ENCODE measurements at places on chromosomes 3 and 15. TPM values are rescaled to one million over a fixed set of nuclear protein-coding genes. Genes with fewer than 3 reads are reported as not detected.

The GPR62 gene
- total RNA-seq = not detected

The ZNF860 gene
- total RNA-seq = 4.2 TPM

The CFAP92 gene
- 1.4 TPM for total RNA-seq

The ZBBX gene
- total RNA-seq = not detected

The GPR87 gene
- total RNA-seq = 2.6 TPM

The REC114 gene
- not detected for total RNA-seq

The LMAN1L gene
- 0.15 TPM for total RNA-seq

The SHC4 gene
- 0.16 TPM for total RNA-seq

The CCR1 gene
- total RNA-seq = 9.2 TPM

The B4GALT4 gene
- 14.1 TPM for total RNA-seq

The PRICKLE2 gene
- total RNA-seq = 72.5 TPM

The CATSPER2 gene
- total RNA-seq = 10.2 TPM

The HGD gene
- total RNA-seq = 5.1 TPM

The IL20RB gene
- total RNA-seq = 1.6 TPM

The RLBP1 gene
- total RNA-seq = not detected

The CCDC66 gene
- total RNA-seq = 67.0 TPM

GRCh38 chr15:83380682-83381081 is 66.5 kb upstream of the SH3GL3 start:
- no peak overlapping the region for H3K27ac ChIP-seq
- H3K4me3 ChIP-seq = no peak overlapping the region
- no peaks in the 10 kb centered on the region for H3K36me3 ChIP-seq

- H3K4me3 ChIP-seq = no peak overlapping the region
- no peak overlapping the region for H3K27ac ChIP-seq
- no peaks in the 10 kb centered on the region for H3K4me1 ChIP-seq
- no peaks in the 10 kb centered on the region for H3K36me3 ChIP-seq
- DNase-seq = no peak
Observed at GRCh38 chr3:13927295-13927694, 47.4 kb upstream of the WNT7A start.

DNA sequence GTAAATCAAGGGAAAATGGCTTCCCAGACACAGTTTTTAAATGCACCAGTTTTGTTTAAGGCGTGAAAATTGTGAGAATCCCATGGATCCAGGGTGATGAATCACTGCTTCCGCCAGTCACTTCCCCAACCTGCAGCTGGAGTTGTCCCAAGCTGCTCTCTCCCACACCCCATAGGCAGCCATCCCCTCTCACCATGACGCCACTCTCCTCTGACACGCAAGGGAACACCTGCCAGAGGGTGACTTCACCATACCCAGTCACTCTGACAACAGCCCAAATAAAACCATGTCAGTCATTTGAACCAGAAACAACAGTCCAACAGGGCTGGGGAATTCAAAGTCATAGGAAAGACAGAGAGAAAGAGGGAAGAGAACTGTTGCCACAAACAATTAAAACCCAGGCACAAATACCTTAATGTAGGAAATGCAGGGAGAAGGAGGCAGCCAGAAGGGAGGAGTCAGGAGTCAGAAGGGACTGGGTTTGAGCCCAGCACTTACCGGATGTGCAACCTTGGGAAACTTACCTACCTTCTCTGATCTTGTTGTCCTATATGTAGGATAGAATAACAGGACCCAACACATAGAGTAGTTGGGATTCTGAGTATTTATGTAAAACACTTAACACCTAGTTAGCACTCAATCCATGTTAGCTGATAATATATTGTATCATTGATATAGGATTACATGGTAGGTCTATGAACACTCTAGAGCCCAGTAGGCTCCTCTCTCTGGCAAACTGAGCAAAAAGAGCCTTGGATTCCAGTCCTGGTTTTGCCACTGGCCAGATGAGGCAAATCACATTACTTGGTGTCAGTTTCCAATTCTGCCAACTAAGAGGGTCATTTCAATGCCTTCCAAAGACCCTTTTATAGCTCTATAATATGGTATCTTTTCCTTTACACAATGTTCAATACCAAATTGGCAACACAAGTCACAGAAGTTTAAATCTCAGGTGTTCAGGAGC is 326.3 kb upstream of the ICE2 start:
- no peaks in the 10 kb centered on the region for H3K27me3 ChIP-seq
- H3K36me3 ChIP-seq = no peaks in the 10 kb centered on the region
- no peak overlapping the region for H3K27ac ChIP-seq

GRCh38 chr15:83108266-83109219 is 1.1 kb downstream of the TM6SF1 start:
- H3K36me3 ChIP-seq = no peaks in the 10 kb centered on the region
- DNase-seq = peak; percentile 30
- peaks cover 4% of the 10 kb centered on the region for H3K4me1 ChIP-seq
- peak overlapping the region; percentile 73 for H3K4me3 ChIP-seq
- H3K27me3 ChIP-seq = no peaks in the 10 kb centered on the region

DNA sequence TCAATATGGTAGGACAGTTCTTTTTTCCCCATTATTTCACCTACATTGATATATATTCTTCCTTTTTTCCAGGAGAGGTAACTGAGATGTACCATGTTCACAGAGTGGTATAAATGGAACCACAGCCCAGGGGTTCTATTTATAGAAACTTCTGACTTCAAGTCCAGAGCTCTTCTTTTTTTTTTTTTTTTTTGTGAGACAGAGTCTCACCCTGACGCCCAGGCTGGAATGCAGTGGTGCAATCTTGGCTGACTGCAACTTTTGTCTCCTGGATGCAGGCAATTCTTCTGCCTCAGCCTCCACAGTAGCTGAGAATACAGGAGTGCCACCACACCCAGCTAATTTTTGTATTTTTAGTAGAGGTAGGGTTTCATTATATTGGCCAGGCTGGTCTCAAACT is 267.1 kb upstream of the TPRG1 start:
- no peak overlapping the region for H3K27ac ChIP-seq
- no peak for DNase-seq
- H3K4me3 ChIP-seq = no peak overlapping the region
- no peaks in the 10 kb centered on the region for H3K36me3 ChIP-seq
- no peaks in the 10 kb centered on the region for H3K27me3 ChIP-seq

- no peaks in the 10 kb centered on the region for H3K36me3 ChIP-seq
- peak overlapping the region; percentile 7 for H3K4me3 ChIP-seq
- no peak for DNase-seq
- no peaks in the 10 kb centered on the region for H3K27me3 ChIP-seq
Observed at GRCh38 chr15:100114571-100114970, 227.2 kb downstream of the ADAMTS17 start.

DNA sequence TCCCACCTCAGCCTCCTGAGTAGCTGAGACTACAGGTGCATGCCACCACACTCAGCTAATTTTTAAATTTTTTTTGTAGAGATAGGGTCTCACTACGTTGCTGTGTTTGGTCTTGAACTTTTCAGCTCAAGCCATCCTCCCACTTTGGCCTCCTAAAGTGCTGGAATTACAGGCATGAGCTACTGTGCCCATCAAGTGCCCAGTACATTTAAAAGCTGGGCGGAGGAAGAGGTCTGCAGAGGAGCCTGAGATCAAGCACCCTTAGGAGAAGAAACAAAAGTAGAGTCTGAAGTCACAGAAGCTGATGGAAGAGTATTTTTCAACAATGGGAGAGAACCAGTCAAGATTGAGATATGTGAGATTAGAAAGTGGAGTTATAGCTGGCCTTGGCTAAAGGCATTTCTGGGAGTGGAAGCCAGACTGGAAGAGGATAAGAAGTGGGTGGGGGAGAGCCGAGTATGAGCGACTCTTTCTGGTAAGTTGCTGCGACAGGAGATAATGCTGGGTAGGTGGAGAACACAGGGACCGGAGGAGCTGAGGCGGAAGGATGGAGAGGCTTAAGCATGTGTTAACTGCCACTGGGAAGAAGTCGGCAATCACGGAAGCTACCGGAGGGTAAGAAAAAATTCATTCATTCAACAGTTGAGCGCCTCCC is 782 bp upstream of the IREB2 start:
- peaks cover 11% of the 10 kb centered on the region for H3K4me1 ChIP-seq
- H3K27ac ChIP-seq = peak overlapping the region; percentile 96

GRCh38 chr3:8095724-8096123 is 405.9 kb upstream of the LMCD1 start:
- no peaks in the 10 kb centered on the region for H3K27me3 ChIP-seq
- H3K4me3 ChIP-seq = no peak overlapping the region
- no peaks in the 10 kb centered on the region for H3K36me3 ChIP-seq
- H3K27ac ChIP-seq = no peak overlapping the region
- no peak for DNase-seq

DNA sequence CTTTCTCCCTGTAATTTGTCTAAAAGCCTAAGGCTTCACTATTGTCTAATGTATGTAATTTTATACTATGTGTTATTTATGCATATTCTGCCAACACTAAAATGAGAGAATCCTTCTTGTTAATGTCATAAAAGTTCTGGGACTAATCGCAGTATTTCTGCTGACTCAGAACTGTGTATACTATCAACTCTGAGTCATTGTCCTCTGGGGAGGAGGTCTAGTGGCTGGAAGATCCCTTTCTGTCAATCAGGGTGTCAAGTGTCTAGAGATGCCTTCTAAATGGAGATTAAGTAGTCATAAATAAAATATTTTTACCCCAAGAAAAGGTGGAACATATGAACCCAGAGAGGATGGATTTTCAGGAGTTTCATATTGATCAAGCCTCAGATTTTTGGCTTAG is 473.4 kb downstream of the AGBL1 start:
- DNase-seq = no peak
- H3K36me3 ChIP-seq = no peaks in the 10 kb centered on the region
- H3K27ac ChIP-seq = no peak overlapping the region
- no peak overlapping the region for H3K4me3 ChIP-seq
- H3K27me3 ChIP-seq = no peaks in the 10 kb centered on the region
- no peaks in the 10 kb centered on the region for H3K4me1 ChIP-seq

GRCh38 chr3:46607603-46608028 is 4.7 kb upstream of the FAM240A start:
- H3K27ac ChIP-seq = no peak overlapping the region
- no peaks in the 10 kb centered on the region for H3K27me3 ChIP-seq
- H3K36me3 ChIP-seq = no peaks in the 10 kb centered on the region
- no peak for DNase-seq
- no peaks in the 10 kb centered on the region for H3K4me1 ChIP-seq

GRCh38 chr3:172038798-172039435 is 461 bp upstream of the FNDC3B start:
- no peaks in the 10 kb centered on the region for H3K36me3 ChIP-seq
- H3K27ac ChIP-seq = peak overlapping the region; percentile 96

- no peaks in the 10 kb centered on the region for H3K27me3 ChIP-seq
- no peak overlapping the region for H3K27ac ChIP-seq
- DNase-seq = no peak
- no peaks in the 10 kb centered on the region for H3K4me1 ChIP-seq
- H3K4me3 ChIP-seq = no peak overlapping the region
Observed at GRCh38 chr15:31801152-31801551, 229.2 kb upstream of the CHRNA7 start.

GRCh38 chr3:191426311-191426710 is 34.7 kb upstream of the PYDC2 start:
- H3K4me1 ChIP-seq = no peaks in the 10 kb centered on the region
- no peak overlapping the region for H3K4me3 ChIP-seq

DNA sequence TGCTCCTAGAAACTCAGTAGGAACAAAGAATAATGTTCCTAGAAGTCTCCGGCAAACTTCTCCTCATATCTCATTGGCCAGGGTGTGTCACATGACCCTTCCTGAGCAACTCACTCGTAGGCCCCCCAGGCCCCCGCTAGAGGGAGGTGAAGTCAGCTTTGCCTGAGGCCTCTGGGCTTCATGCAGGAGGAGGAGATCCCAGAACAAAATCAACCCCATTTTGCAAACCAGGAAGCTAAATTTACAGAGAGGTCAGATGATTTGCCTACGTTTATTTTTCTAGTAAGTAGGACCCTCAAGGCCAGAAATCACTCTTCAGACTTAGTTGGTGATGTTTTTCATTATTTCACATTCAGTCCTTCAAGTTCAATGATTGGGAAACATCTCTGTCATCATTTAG is 99.1 kb downstream of the SSR3 start:
- no peak for DNase-seq
- H3K4me3 ChIP-seq = no peak overlapping the region
- no peaks in the 10 kb centered on the region for H3K36me3 ChIP-seq
- H3K4me1 ChIP-seq = no peaks in the 10 kb centered on the region

- no peaks in the 10 kb centered on the region for H3K27me3 ChIP-seq
- H3K4me1 ChIP-seq = no peaks in the 10 kb centered on the region
- no peak for DNase-seq
- no peak overlapping the region for H3K27ac ChIP-seq
Observed at GRCh38 chr3:14570089-14570488, 29.9 kb upstream of the GRIP2 start.

- H3K27ac ChIP-seq = peak overlapping the region; percentile 94
- DNase-seq = no peak
- no peaks in the 10 kb centered on the region for H3K36me3 ChIP-seq
- no peaks in the 10 kb centered on the region for H3K4me1 ChIP-seq
- H3K27me3 ChIP-seq = no peaks in the 10 kb centered on the region
- peak overlapping the region; percentile 81 for H3K4me3 ChIP-seq
Observed at GRCh38 chr3:99875581-99875928, 57.9 kb downstream of the CMSS1 start.

GRCh38 chr15:80154336-80154735 is 1.5 kb downstream of the FAH start:
- H3K4me1 ChIP-seq = no peaks in the 10 kb centered on the region
- H3K36me3 ChIP-seq = no peaks in the 10 kb centered on the region
- H3K27ac ChIP-seq = no peak overlapping the region
- DNase-seq = no peak
- H3K4me3 ChIP-seq = peak overlapping the region; percentile 90

GRCh38 chr3:138362538-138362937 is 14.2 kb downstream of the MRAS start:
- peaks cover 2% of the 10 kb centered on the region for H3K27me3 ChIP-seq
- no peaks in the 10 kb centered on the region for H3K36me3 ChIP-seq
- peaks cover 15% of the 10 kb centered on the region for H3K4me1 ChIP-seq
- peak overlapping the region; percentile 8 for H3K27ac ChIP-seq
- H3K4me3 ChIP-seq = no peak overlapping the region
- no peak for DNase-seq

GRCh38 chr15:48861813-48862431 is 16.0 kb upstream of the EID1 start:
- no peak overlapping the region for H3K4me3 ChIP-seq
- no peak for DNase-seq
- no peaks in the 10 kb centered on the region for H3K4me1 ChIP-seq
- no peak overlapping the region for H3K27ac ChIP-seq

DNA sequence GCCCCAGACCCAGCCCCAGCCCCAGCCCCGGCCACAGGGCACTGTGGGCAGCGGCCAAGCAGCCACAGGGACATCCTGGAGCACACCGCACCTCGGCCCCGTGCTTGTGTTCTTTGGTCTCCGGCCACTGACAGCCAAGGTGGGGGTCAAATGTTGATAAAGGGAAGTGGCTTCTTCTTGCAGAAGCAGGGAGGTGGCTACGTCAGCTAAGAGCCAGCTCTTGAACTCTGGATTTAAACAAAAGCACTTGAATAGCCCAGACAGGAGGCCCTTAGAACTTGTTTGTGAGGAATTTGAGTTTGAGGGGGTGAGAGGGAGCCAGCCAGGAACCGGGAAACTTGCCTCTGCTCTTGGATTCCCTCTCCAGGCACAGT is 135.8 kb upstream of the ABHD17C start:
- no peaks in the 10 kb centered on the region for H3K27me3 ChIP-seq
- no peaks in the 10 kb centered on the region for H3K4me1 ChIP-seq
- H3K27ac ChIP-seq = no peak overlapping the region
- DNase-seq = no peak

GRCh38 chr3:120218981-120219380 is 66.0 kb downstream of the GPR156 start:
- no peak overlapping the region for H3K27ac ChIP-seq
- no peak overlapping the region for H3K4me3 ChIP-seq
- no peaks in the 10 kb centered on the region for H3K4me1 ChIP-seq
- DNase-seq = no peak

GRCh38 chr3:23649448-23649847 is 156.3 kb upstream of the UBE2E1 start:
- DNase-seq = no peak
- H3K27me3 ChIP-seq = no peaks in the 10 kb centered on the region
- no peaks in the 10 kb centered on the region for H3K4me1 ChIP-seq
- no peak overlapping the region for H3K4me3 ChIP-seq
